ENCODE measurements at places on chromosomes 11 and 22.
A peak's percentile ranks its signal among the peaks of the same experiment; 100 is the strongest.

DNA sequence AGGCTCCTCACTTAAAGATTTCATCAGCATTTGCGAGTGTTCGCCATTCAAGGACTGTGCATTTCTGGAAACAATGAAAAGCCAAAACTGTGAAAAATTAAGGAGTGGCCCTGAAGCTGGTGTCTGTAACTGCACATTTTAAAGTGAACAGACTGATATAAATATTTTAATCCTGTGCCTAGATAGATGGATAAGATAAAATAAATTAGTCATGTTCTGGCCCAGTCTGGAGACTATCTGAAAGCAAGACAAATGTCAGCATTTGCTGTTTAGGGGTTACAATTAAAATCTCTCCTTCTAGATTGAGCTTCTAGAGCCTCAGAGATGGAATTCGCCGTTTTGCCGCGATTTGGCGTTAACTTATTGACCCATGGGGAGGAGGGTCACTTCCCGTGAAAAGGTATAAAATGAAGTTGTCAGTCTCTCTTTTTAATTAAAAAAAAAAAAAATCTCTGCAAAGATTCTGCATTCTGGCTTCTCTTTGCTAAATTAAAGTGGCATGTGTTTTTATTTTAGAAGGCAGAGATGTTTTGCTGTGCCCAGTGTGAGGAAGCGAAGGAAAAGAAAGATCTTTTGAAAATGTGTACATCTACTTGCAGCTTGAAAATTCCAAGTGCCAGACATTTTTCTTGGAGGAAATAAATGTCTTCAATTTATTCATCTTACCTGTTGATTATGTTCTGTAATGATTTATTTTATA is 79.7 kb upstream of the WNT7B start:
- DNase-seq: no peak

DNA sequence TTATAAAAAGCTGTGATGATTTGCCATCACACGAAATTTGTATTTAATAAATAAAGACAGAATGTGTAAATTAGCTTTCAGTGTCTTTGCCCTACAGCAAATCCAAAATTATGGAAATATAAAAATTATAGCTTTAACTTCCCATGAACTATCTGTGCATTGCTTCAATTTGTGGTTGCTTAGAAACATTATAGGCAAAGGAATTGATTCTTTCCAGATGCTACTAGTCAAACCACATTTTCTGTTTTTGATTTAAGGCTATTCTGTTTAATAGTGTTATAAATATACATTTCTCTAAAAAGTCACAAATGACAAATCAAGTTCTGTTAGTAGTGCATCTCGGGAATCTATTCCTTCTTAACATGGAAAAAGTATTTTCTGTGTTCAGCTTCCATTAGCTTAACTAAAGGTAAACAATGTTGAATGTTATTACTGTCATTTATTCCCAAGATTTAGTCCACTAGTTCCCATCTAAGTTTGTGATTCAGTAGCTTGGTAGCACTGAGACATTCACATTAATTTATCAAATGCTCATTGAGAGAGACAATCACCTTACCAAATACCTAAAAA is 1086.3 kb upstream of the CCDC90B start:
- no peak for DNase-seq

- peak; percentile 35 for DNase-seq
These were observed 761.9 kb downstream of the DLG2 start for GRCh38 chr11:84865257-84865656.

DNA sequence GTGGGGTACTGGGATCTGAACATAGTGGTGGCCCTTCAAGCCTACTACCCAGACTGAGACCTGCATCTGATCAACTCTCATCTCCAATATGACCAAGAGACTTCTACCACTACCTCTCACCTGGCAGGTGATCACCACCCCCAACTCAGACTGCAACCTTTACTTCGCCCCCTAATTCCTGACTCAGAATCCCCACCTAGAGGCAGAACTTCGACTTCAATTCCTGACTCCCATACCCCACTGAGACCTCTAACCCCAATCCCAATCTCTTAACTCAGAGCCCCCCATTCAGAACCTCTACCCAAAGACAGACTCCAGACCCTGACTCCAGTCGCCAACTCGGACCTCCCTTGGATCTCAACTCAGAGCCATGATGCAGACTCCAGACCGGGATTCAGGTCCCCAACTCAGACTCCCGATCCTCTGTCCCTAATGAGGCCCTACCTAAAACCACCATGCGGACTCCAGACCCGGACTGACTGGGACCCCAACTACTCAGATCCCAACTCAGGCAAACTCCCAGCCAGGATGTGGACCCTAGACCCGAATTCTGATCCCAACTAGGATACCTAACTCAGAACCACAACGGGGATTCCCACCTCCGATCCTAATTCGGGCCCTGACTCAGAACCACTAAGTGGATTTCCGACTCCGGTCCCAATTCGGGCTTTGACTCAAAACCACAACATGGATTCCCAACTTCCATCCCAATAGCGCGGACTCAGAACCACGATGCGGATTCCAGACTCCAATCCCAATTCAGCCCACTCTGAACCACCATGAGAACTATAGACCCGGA is 1.2 kb downstream of the KCNQ1OT1 start:
- peak; percentile 3 for DNase-seq

DNA sequence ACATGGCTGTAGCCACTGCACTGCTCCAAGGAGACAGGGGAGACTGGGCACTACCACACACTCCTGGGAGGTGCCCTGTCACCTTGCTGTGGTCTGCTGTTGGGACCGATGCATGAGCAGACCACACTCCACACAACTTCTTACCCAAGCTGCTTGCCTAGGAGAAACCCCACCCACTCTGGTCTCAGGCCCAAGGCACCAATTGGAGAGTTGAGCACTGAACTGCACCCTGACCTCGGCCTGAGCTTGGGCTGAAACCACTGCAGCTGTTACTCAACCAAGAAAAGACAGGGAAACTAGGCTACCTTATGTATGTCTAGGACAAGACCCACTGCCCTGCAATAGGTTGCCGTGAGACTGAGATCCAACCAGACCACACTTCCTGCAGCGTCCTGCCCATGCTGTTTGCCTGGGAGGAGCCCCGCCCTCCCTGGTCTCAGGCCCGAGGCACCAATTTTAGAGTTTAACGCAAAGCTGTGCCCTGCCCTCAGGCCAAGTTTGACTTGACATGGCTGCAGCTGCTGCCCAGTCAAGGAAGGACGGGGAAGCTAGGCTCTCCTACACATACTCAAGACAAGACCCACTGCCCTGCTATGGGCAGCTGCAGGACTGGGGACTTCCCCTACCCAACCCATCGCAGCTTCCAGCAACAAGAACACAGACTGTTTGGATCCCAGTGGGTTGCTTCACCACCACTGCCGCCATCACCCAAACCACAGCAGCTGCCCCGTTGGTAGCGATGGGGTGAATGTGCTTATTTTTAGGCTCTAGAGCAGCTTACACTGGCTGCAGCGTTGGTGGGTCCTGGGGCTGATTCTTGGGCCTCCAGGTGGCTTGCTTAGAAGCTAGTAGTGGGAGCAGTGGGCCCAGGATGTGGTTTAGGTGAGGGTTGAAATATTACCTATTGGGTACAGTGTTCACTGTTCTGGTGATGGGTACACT is 66.8 kb downstream of the BRD1 start:
- peak; percentile 4 for DNase-seq

All from RPMI7951 (cell line).